Thymus (tissue), 14 donors: ENCODE measurements at places on chromosomes 4 and X. TPM values are rescaled to one million over a fixed set of nuclear protein-coding genes. Genes with fewer than 3 reads are reported as not detected.

IL1RAPL2 gene
- 0.38 TPM for total RNA-seq

BANK1 gene
- 1.7 TPM for total RNA-seq

DNA sequence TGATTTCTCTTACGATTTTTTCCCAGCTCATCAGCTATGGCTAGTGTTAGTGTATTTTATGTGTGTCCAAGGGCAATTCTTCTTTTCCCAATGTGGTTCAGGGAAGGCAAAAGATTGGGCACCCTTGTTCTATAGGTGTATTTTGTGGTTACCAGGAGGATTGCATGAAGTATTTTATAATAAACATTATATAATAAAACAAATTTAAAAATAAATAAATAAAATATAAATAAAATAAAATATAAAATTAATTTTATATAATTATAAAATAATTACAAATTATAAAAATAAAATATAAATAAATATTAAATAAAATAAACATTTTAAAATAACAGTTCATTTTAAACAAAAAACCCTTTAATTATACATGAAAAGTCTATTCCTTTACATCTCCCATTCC lies 35.6 kb upstream of the UGT2B10 start:
- DNase-seq = no peak

GRCh38 chr4:83109480-83110222 lies 4.9 kb downstream of the PLAC8 start:
- DNase-seq = no peak

- no peak for DNase-seq
Observed at GRCh38 chr4:18508786-18509185, 487.2 kb upstream of the LCORL start.

DNA sequence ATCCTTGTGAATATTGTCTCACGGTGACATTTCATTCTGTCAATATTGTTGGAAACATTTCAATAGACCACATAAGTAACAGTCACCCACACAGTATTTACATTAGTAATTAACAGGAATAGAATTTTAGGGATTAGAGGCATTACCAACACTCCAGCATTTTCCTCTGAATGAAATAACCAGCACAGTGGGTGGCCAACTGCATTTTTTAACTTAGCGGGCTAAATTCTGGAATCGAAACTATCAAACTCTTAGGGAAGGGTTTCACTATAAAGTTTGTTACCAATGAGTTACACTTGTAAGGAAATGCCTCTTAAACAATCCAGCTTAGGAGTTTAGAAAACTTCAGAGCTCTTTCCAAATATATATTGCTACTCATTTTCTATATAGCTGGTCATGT lies 403.0 kb downstream of the ADGRL3 start:
- DNase-seq = no peak

GRCh38 chr4:61841714-61842113 lies 641.6 kb downstream of the ADGRL3 start:
- DNase-seq = no peak

DNA sequence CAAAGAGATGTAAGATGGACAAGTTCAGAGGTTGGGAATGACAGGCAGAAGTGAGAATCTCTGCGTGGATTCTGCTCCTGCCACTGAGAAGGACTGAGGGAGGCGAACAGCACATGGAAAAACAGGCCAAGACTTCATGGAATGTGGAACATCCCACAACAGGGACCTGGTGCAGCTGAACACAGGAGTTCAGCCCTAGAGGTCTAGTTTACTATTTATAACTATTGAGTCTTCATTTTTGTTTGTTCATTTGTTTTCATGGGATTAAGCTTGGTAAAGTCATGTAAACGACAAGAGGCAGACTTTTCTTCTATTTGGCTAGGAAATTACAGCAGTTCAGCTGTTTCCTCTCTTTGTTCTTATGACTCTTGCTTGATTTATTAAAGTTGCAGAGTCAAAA lies 234.5 kb downstream of the MAML3 start:
- DNase-seq = no peak

GRCh38 chr4:18611026-18611425 lies 589.5 kb upstream of the LCORL start:
- DNase-seq = no peak

DNA sequence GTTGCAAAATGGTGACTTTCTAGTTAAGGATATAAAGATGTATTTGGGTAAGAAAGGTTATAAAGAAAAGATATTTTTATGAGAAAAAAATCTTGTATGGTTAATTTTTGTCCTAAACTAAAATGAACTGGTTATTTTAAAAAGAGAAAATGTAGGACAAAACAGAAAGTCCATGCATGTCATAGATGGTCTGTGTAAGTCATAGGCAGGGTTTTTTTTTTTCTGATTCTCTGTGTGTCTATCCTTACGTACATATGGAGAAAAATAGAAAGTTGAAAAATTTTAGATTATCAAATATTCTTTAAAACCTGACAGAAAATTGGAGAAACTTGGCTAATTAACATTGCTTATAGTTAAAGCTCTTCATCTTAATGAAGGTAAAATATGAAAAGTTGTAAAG lies 493.4 kb downstream of the IQCM start:
- DNase-seq = no peak

DNA sequence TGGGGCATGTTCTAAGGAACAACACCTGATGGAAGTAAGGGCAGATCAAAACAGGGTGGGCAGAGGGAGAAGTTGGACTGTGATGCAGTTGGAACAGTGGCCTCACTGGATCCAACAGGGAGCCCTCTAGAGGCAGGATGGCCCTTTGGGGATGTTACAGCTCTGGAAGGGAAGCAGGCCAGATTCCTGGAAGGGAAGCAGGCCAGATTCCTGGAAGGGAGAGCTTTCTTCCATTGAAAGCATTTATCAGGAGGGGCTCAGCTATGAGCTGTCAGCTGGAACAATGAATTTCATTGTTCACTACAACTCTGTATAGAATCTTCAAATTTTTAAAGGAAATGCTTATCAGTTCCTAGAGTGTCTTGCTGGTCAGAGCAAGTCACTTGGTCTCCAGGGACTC lies 17.7 kb downstream of the IL15 start:
- no peak for DNase-seq

DNA sequence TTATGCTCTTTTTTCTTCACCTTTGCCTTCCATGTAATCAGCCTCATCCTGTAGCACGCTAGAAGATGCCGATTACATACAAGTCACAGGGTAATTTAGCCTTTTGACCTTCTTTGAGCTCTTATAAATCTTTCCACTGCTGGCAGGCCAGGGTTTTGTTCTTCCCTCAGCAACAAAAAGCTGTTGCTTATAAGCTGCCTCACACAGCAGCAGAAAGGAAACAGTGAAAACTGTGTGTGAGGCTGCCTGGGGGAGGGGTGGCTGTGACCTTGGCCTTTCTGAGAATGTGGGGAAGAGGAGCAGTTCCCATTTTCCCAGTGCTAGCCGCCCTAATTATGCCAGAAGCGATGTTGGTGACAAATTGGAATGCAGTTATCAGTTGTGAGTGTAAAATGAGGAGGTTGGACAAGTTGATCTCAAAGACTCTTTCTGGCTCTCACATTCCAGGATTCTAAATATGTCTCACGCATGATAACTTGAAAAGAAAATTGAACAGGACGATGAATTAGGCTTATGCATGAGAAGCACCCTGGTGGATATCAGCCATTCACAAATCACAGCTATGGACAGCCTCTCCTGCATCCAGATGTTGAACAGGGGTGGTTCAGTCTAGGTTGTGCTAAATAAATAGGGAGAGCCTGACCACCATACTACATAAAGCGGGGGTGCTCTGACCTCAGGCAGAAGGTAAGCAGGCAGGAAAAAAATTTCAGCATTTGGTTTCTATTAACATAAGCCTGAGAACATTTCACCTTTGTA lies 25.7 kb downstream of the SLITRK2 start:
- DNase-seq = no peak

FAM53A gene
- 1.0 TPM for total RNA-seq

DNA sequence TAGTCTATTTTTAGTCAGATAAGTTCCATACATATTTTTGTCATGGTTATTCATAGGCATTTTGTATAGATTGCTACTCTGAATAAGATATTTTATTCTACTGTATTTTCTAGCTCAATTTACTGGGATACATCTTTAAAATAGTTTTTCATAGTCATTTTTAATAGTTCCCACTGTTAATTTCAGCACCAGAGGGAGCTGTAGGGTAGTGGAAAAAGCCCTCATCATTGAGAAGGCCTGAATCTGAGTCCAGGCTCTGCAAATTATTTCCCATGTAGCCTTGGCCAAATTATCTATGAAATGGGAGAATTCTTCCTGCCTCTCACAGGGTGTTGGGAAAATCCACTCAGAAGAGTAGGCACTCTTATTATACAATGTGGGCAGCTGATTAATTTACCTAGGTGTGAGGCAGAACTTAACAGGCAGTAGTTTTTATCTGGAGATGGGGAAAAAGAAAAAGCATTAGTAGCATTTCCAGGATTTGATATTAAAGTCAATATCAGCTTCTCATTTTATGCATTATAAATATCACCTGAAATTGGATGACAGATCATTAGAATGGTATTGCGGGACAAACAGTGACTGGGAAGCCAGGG lies 102.9 kb upstream of the PAQR3 start:
- DNase-seq = peak; percentile 17

YIPF7 gene
- total RNA-seq = 0.09 TPM

DNA sequence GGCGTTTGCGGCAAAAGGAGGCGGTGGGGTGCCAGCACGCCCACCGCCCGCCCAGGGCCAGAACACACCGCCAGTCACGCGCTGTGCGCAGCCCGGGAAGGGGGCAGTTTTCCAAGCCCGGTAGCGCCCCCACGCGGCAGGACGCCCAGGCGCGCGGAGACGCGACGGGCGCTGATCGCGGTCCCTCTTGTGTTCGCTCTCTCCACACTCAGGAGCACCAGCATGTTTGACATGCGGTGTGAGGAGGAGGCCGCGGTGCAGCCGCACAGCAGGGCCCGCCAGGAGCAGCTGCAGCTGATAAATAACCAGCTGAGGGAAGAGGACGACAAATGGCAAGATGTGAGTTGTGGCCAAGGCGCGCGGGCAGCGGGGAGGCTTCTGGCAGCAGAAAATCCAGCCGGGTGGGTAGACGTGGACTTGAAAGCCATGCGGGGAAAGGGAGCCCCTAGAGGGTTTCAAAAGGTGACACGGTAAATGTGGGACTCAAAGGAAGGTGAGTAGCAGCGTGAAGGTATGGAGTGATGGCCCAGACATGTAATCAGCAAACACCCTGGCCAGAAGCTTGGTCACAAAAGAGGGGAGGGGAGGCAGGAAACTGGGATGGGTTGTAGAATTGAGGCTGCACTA lies 104.1 kb downstream of the PHOX2B start:
- peak; percentile 7 for DNase-seq

GRCh38 chrX:15751155-15751819 lies 13.2 kb downstream of the CA5B start:
- DNase-seq = no peak

- no peak for DNase-seq
Observed at GRCh38 chr4:41709844-41710481, 38.6 kb downstream of the PHOX2B start.

- no peak for DNase-seq
Observed at GRCh38 chrX:3728454-3728853, 15.0 kb upstream of the PRKX start.

- DNase-seq = no peak
Observed at GRCh38 chr4:112736718-112737135, 99.8 kb downstream of the LARP7 start.

CENPVL2 gene
- total RNA-seq = 0.24 TPM

PSAPL1 gene
- total RNA-seq = 0.09 TPM

INTS6L gene
- 26.3 TPM for total RNA-seq

ETNPPL gene
- total RNA-seq = 0.19 TPM

TMPRSS11F gene
- total RNA-seq = 0.09 TPM

LAGE3 gene
- 39.9 TPM for total RNA-seq

AR gene
- total RNA-seq = 6.0 TPM

- no peak for DNase-seq
Observed at GRCh38 chr4:10691651-10692050, 7.1 kb upstream of the CLNK start.

GRCh38 chr4:120155287-120155686 lies 88.6 kb upstream of the MAD2L1 start:
- DNase-seq = no peak

DNA sequence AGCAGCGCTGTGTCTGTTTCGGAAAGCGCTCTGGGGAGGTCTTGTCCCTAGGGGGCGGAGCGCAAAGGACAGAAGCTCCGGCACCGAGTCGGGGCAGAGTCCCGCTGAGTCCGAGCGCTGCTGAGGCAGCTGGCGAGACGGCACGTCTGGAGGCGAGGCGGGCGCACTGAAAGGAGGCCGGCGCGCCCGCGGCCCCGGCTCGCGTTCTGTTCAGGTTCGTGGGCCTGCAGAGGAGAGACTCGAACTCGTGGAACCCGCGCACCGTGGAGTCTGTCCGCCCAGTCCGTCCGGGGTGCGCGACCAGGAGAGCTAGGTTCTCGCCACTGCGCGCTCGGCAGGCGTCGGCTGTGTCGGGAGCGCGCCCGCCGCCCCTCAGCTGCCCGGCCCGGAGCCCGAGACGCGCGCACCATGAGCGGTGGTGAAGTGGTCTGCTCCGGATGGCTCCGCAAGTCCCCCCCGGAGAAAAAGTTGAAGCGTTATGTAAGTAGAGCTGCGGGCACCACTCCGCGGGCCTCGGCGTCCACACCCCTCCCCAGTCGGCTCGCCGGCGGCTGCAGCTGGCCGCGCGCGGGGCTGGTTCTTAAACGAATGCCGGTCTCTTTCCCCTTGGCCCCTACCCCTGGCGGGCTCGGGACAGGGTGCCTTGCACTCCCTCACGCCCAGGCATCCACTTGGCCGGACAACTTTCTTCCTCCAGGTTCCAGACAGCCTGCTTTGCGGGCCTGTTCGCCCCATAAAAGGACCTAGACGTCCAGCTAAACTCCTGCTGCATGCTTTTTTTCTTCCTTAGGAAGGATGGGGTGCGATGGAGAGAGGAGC lies at the start of gene GAB1:
TSS of gene GAB1 (plus strand) at position 96 of the 819 bp plus-strand sequence. CDS start at position 409, 313 bp downstream.
- peak; percentile 38 for DNase-seq

COX18 gene
- 13.2 TPM for total RNA-seq

NR0B1 gene
- 0.38 TPM for total RNA-seq

USP17L30 gene
- total RNA-seq = not detected

DNA sequence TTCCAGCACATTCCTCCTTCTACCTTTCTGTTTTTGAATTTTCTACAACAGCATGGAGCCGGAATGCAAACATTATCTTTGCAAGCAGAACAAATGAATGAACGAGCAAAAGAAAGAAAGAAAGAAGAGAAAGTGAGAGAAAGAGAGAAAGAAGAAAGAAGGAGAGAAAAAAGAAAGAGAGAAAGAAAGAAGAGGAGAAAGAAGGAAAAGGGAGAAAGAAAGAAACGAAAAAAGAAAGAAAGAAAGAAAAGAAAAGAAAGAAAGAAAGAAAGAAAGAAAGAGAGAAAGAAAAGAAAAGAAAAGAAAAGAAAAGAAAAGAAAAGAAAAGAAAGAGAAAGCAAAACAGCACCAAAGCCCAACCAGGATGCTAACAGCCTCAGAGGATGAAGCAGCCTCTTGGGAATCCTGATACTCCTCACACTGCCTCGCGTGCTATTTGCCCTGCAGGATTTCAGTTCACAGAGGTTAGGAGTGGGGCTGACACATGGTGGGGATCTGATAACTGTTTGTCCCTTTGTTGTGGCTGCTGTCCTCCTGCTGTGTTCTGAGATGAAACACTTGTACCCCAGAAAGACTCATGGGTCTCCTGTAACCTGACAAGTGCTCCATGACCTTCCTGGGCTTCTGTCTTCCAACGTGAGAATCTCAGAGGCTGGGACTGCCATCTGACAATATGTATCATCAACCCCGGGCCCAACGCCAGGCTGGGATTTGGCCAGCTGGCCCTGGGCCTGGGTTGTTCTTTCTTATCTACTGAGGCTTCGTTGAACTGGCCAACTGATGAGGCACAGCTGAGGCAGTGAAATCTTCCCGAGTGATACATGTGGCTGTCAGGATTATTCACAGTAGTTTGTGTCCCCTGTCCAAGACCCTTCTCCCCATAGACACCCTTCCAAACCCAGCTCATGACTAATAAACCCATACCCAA lies 61.0 kb downstream of the SEPSECS start:
- no peak for DNase-seq

- DNase-seq = no peak
Observed at GRCh38 chr4:47525154-47525819, 40.2 kb downstream of the ATP10D start.

BEX3 gene
- 126 TPM for total RNA-seq
